Activated CD4-positive, alpha-beta T cell treated with anti-CD3 and anti-CD28 coated beads, Interleukin-2, Interleukin-4, amounts not matched to agents 100 ng/mL and 50 ng/mL, durations not matched to agents 16 hours and 8 hours (primary cell): ENCODE measurements at places on chromosomes 2 and 18.

- DNase-seq, result no peak
Measured at GRCh38 chr2:240251848-240252190, 111.4 kb upstream of the OTOS start.

GRCh38 chr2:113126845-113127645, at the start of gene IL1RN:
Gene IL1RN, plus strand, starts transcription at chr2:113127598. Its CDS starts 27 bp downstream, at chr2:113127625.
- DNase-seq, result peak; percentile 16

- peak; percentile 25 for DNase-seq
Measured at GRCh38 chr18:59038295-59039039, 101.2 kb upstream of the SEC11C start.

GRCh38 chr2:232318169-232318855, 60.2 kb upstream of the ALPP start:
- DNase-seq, result no peak

DNA sequence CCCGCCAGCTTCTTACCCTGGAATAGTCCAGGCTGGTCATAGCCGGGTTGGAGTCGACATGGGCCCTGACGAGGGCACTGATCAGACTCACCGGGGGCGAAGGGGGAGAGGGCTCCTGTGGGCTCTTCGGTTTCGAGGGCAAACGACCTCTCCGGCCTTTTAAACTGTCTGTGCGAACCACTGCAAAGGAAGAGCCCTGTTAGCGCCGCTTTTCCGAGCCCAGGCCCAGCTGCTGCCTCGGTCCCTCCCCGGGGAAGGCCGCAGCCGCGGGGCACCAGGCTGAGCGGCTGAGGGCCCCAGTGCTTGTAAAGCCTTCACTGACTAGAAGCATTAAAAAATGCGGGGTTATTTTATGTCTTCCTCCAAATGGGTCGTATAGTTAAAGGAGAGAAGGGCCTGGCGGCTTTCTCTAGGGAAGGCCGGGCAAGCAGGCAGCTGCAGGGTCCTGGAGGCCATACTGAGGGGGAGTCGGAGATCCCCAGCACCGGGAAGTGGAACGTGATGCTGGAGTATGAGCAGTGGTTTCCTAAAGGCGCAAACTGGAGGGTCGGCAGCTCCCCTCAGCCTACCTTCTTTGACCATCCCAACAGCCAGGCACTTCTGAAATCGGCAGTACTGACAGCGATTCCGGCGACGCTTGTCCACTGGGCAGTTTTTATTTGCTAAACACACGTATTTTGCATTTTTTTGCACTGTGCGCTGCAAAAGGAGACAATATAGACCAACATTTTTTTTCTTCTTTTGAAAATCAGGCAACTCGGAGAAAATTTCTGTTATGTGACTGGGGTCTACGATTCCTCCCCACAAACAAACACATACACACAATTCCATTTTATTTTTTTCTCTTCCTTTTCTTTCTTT, 4.5 kb downstream of the NR4A2 start:
- DNase-seq, result no peak
